ENCODE measurements at places on chromosomes 3 and 15.

- peak; percentile 63 for DNase-seq
Observed at GRCh38 chr3:129795186-129796010, 98.1 kb downstream of the TMCC1 start.

- DNase-seq = no peak
Observed at GRCh38 chr3:43028678-43029490, 49.8 kb downstream of the GASK1A start.

DNA sequence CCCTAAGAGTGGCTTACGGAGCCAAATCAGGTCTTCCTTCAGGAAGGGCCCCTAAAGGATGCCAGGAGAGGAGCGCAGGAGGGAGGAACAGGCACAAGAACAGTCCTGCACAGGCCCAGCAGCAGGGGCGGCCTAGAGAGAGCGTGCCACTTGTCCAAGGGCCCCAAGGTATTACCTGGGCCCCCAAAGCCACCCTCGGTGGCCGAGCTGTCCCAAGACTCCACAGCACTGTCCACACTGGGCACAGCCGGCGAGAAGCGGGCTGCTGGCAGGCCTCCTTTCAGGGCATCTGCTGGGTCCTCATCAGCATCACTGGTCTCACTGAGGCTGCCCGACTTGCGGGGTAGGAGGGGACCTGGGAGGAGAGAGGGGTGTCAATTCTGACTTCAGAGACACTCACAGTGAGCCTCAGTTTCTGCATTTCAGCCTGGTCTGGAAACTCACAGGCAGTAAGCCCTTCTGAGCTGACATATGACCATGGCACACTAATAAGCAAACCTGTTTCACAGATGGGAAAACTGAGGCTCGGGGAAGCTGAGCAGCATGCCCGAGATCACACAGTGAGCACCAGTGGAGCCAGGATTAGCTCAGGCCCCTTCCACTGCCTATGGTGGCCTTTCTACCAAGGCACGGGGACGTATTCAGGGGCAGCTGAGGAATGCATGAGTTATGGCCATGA, 33.4 kb downstream of the GRIP2 start:
- DNase-seq = no peak

DNA sequence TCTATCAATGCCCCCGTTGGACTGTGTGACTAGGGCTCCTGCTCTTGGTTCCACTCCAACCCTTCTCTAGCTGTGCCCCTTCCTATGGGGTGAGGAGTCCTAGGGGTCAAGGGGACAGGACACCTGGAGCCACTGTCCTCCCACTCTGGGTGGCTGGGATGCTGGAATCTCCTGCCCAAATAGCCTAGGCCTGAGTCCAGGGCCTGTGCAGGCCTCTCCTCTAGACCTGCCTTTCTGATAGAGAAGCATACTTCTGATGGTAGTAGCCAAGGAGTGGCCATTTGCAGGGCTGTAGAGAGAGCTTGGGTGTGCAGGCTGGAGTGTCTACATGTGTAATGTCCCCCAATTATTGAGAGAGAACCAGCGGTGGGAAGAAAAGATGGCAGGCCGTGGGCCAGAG, 54.2 kb downstream of the ITGA11 start:
- no peak for DNase-seq

GRCh38 chr3:182122779-182123178, 411.1 kb downstream of the SOX2 start:
- no peak for DNase-seq

GRCh38 chr3:186097663-186098451, 11.0 kb downstream of the ETV5 start:
- DNase-seq = peak; percentile 80

DNA sequence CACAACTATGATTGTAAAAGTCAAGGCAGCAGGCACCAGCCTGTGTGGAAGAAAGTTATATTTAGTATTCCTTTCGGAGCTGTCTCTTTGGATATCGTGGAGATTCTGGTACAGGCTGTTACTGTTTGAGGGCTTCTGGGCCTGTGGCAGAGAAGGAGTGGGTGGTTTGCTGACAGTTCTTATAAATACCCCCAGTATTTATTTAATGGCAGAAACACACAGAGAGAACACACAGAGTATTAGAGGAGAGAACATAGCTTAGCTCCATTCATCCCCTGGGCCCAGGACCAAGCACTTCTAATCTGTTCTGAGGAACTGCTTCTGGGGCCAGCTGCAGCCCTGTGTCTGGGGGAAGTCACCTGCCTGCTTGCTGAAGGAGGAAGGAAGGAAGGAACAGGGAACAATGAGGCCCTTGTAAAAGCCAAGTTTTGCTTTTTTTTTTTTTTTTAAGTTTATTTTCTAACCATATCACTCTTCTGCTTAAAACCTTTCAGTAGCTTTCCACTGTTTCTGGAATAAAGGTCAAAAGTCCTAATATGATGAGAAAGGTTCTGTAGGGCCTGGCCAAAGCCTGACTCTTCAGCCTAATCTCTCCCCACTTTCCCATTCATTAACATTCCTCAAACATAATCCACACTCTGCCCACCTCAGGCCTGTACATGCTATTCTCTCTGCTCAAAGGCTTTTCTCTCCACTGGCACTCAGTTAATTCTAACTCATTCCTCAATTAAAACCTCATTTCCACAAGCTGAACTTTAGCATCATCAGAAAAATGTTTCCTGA, 11.8 kb upstream of the PP2D1 start:
- DNase-seq = no peak

DNA sequence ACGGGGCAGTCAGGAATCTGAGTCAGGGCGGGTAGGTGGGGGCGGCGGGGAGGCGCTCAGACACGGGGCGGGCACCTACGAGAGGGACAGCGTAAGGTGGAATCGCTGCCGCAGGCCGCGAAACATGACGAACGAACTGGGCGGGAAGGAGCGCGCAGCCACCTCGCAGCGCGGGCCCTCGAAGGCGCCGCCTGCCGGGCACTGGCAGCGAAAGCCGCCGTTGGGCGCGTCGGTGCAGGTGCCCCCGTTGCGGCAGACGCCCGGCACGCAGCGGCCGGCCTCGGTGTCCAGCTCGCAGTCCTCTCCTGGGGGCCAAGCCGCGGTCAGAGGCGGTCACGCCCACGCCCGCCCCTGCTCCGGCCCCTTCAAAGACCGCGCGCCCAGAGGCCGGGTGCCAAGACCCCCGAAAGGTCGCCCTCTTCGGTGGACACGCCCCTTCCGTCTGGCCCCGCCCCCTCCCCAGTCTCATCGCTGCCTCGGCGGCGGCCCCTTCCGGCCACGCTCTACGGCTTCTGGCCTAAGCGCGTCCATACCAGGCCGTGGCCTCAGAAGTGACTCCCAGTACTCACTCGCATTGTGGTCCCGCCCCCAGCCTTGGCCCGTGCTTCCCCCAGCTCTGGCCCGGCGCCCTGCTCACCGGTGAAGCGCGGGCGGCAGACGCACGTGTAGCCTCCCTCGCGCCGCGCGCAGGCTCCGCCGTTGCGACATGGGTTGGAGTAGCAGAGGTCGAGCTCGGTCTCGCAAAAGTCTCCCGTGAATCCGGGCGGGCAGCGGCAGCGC, 6.4 kb downstream of the CELSR3 start:
- DNase-seq = no peak

DNA sequence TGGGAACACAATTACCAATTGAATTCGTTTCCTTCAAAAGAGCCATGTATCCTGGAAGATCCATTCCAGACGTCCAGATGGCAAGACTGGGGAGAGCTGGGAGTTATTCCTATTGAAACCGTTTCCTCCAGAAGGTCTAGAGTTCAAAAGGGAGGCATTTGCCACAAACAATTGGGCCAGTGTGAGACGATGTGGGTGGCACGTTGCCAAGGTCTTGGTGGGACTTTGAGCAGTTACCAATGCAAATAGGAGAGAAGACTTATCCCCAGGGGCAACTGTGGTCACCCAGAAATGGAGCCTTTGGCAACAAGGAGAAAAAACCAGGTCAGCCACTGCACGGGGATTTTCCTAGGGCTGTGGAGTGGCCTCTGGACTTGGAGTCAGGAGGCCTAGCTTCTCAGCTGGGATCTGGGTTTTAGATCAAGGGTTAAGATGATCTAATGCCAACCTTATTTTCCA, 29.6 kb upstream of the TLE3 start:
- peak; percentile 85 for DNase-seq

DNA sequence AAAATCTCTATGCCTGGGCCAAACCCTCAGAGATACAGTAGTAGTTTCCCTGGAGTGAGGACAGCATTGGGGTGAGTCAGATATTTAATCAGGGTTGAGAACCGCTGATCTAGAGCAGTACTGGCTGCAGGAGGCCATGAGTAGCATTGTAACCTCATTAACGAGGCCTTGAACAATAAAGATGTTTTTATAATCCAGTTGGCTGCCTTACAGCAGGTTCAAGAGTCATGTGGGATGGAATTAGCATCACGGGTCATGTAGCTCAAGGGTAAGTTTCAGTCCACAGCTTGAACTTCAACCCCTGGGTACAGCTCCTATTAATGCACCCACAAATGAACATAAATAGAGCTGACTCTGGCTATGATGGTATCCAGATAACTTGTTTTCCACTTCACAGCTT, 5.1 kb downstream of the HPS3 start:
- no peak for DNase-seq

GRCh38 chr3:81816473-81817250, 55.2 kb upstream of the GBE1 start:
- no peak for DNase-seq

GRCh38 chr15:74787251-74788041, 5.6 kb downstream of the CSK start:
- peak; percentile 77 for DNase-seq

DNA sequence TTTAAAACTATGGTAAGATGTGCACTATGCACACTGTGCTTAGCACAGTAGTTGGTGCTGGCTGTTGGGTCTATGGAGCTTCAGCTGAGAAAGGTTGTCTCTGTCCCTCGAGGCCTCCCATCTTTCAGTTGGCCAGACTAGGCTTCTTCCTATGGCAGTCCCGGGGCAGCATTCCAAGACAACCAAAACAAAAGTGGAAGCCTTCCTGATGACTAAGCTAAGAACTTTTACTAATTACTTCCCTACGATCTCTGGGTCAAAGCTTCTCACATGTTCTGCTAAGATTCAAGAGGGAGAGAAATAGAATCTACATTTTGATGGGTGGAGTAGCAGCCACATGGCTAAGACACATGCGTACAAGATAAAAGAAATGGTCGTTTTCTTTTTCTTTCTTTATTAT, 342.8 kb downstream of the TUSC7 start:
- no peak for DNase-seq

DNA sequence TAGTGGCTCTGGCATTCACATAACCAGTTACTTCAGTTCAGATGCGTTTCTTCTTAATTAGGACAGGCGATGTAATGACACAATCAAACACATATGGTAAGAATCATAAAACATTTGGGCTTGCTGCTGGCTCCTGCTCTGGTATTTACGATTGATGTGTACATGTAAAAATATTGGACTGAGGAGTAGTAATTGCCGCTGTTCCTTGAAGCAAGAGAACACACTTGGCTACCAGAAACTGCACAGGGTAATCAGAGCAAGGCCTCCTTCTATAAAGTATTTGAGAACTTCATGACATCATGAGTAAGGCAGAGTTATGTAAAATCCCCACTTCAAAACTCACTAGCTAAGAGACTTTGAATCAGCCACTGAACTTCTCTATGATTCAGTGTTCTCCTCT, 158.1 kb downstream of the SSR3 start:
- DNase-seq = no peak

DNA sequence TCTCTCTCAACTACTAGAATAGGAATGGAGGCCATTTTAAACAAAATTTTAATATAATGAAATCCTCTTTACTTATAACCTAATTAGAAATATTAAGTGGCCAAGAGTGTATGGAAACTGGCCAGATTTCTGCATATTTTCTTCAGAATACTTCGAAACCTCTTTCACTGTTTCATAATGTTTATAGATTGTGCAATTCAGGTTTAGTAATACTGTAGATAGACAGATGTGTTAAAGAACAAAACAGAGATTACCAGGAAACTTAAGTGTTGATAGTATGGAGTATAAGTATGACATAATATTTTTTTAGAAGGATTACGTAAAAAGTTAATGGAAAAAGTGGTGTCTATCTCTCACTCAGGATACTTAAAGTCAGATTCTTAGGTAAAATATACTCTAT, 4.7 kb downstream of the ABHD5 start:
- DNase-seq = no peak

DNA sequence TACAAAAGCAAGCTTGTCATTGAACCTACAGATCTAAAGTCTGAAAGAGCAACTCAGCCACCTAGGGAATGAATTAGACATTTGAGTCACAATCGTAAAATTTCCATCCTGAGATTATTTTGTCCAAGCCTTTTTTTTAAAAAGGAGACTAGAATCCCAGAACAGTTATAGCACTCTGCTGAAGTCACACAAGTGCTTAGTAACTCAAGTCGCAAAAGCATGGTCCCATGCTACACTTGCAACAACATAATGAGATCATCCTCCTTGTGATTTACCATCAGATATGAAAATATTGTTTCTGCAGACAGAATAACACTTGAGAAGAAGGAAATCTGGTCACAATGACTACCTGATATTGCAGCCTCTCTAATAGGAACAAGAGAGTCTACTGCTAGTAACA, 106.7 kb downstream of the ZIC4 start:
- DNase-seq = no peak

- DNase-seq = no peak
Observed at GRCh38 chr3:64715211-64715982, 27.6 kb upstream of the ADAMTS9 start.

DNA sequence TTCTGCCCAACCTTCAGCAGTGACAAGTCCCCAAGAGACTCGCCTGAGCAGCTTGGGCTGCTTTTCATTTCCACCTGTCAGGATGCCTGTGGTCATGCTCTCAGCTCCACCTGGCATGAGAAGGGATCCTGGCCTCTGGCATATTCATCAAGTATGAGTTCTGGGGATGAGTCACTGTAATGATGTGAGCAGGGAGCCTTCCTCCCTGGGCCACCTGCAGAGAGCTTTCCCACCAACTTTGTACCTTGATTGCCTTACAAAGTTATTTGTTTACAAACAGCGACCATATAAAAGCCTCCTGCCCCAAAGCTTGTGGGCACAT, 3.5 kb downstream of the MYD88 start:
- DNase-seq = no peak

DNA sequence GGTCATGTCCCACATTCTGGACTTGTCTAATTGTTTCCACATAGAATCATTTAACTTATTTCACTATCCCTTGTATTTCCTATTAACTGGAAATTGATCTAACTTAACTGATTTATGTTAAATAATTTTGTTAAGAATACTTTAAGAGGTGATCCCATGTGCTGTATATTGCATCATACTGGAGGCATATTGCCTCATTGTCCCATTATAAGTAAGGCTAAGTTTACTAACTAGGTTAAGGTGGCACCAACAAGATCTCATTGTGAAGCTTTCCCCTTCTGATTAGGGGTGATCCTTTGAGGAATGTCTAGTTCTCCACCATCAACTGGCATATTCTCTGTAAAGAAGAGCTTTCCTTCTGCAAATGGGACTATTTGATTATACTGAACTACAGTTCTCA, 24.4 kb downstream of the MAP1A start:
- no peak for DNase-seq

- DNase-seq = no peak
Observed at GRCh38 chr15:60635507-60636352, 156.8 kb upstream of the ICE2 start.

- peak; percentile 21 for DNase-seq
Observed at GRCh38 chr3:31132132-31132769, 237.8 kb upstream of the GADL1 start.

- no peak for DNase-seq
Observed at GRCh38 chr15:72827226-72827625, 43.7 kb upstream of the ADPGK start.

GRCh38 chr15:90035095-90035839, 34.1 kb downstream of the ZNF710 start:
- peak; percentile 72 for DNase-seq

- no peak for DNase-seq
Observed at GRCh38 chr3:186534113-186534669, 10.0 kb downstream of the CRYGS start.

- no peak for DNase-seq
Observed at GRCh38 chr3:10334042-10334441, 13.1 kb upstream of the SEC13 start.

Measured in NCI-H526 treated with DMSO at 0.1 percent for 48 hours (cell line).